ENCODE measurements at places on chromosomes 12 and 14.

- DNase-seq, result no peak
These were observed 5.0 kb upstream of the LGALS3 start for GRCh38 chr14:55123852-55124639.

- DNase-seq, result no peak
These were observed 11.7 kb downstream of the SP1 start for GRCh38 chr12:53391724-53392123.

DNA sequence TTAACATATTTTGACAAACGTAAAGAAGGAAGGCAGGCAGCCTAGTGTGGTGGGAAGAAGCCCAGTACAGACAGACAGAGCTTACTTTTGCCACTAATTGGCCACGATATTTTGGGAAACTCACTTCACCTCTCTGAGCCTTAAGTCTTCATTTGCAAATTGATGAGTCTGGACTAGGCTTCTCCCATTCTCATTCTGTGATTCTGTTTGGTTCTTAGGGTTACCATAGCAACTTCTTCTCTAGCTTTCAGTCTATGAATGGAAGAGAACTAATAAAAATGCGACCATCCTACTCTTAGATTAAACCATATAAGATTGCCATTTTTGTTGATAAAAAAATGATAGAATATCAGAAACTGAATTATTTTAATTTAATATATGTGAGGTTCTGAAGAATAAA is 210.5 kb downstream of the SNAPC1 start:
- DNase-seq, result no peak

GRCh38 chr14:90513161-90514014 is 116.6 kb downstream of the CALM1 start:
- DNase-seq, result peak; percentile 95

- DNase-seq, result no peak
These were observed 6.0 kb downstream of the KRT75 start for GRCh38 chr12:52428121-52428520.

DNA sequence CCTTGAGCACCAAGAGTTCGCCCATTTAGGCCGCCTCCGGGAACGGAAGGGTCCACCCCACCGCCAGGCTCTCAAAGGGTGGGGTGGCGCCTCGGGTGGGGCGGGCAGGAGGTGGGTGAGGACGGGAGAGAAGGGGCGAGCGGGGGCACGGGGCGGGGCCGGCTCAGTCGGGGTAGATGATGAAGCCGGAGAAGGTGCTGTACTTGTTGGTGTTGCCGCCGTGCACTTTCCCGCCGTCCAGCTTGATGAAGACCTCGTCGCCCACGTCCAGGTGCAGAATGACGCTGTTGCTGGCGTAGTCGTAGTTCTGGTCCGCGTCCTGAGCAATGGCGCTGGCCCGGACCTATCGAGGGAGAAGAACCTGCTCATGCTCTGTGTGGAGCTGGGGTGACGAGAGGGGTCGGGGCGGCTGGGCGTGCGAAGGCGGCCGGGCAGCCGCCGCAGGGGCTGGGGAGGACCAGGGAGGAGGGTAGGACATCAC is 4.1 kb downstream of the C1QL4 start:
- no peak for DNase-seq

DNA sequence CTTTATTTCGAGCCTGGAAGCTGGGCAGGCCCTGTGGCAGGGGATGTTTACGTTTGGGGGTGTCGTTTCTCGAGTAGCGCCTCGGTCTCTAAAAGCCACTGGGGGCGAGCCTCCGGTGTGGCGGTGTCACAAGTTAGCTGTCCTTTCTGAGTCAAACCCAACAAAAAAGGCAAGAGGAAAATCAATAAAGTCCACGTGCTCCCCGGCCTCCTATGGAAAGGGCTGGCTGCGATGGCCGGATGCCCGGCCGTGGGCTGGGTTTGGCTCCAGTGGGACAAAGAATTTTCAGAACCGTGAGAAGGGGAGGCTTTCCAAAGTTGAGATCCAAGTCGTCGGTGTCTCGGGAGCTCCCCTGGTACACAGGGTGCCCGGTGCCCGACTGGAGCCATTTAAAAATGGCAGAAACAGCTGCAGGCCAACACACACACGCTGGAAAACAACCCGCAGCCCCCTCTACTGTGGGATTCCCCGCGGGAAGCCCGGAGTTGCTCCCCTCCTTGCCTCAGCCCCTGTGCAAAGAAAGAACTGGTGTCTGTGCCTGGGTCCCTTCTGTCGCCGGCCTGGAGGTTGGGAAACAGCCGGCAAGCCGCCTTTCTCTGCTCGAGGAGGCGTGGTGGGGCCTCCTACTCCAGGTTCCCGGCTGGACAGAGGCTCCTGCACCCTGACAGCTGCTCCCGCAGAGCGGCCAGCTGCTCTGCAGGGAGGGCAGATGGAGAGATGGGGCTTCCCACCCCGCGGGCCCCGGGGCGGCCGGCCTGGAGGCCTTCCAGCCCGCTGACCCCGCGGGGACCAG is 1.9 kb downstream of the BCL7A start:
- DNase-seq, result no peak

GRCh38 chr12:109707470-109707821 is 6.2 kb upstream of the FAM222A start:
- DNase-seq, result no peak

GRCh38 chr12:1635301-1636095 is 6.5 kb downstream of the WNT5B start:
- no peak for DNase-seq

GRCh38 chr14:37843954-37844607 is 248.7 kb downstream of the TTC6 start:
- DNase-seq, result no peak

- DNase-seq, result no peak
These were observed at the start of gene LPAR5 for GRCh38 chr12:6635856-6636531. Gene LPAR5, minus strand, starts transcription at chr12:6635959. Its CDS starts 14,711 bp downstream, at chr12:6621248.

GRCh38 chr12:25972783-25973182 is 14.3 kb downstream of the RASSF8 start:
- DNase-seq, result no peak

- no peak for DNase-seq
These were observed 110.9 kb downstream of the KSR2 start for GRCh38 chr12:117857632-117858612.

GRCh38 chr12:113808095-113808951 is 157.8 kb downstream of the RBM19 start:
- no peak for DNase-seq

DNA sequence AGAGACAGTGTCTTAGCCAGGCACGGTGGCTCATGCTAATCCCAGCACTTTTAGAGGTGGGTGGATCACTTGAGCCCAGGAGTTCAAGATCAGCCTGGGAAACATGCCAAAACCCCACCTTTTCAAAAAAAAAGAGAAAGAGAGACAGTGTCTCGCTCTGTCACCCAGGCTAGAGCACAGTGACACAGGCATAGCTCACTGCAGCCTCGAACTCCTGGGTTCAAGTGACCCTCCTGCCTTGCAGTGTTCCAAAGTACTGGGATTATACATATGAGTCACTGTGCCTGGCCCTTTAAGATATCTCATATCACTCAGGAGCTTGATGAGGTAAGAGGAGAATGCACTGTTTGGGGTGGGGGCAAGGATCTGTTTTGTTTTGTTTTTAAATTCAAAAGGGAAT is 48.1 kb upstream of the LTBP2 start:
- no peak for DNase-seq

GRCh38 chr14:21074398-21075272 is 4.5 kb downstream of the ARHGEF40 start:
- DNase-seq, result no peak

DNA sequence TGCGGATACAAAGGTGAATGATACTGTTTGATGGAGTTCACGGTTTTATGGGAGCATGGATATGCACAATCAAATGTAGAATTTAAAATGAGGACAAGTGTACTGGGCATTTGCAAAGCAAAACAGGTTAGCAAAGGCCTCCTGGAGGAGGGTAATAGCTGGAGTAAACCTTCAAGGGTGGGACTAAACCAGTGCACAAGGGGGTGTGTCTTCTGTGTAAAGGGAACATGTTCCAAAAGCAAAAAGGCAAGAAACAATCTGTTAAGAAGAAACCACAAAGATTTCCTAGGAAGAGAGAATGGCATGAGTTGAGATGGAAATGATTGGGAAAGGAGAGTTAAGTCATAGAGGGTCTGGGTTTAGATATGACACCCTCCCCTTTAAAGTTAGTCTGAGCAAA is 109.2 kb upstream of the SLCO1C1 start:
- no peak for DNase-seq

DNA sequence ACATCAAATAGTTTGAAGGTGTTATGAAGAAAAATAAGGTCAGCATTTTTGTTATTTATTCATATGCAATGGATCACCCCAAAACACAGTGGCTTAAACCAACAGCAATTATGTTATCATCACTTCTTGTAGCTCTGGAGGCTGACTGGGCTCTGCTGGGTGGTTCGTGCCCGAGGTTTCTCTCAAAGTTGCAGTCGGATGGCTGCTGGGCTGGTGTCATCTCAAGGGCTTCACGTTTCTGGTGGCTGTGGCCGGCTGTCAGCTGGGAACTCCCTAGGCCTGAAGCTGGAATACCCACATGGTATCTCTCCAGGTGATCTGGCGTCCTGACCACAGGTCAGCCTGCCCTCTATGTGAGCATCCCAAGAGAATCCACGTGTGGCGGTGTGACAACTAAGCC is 12.0 kb downstream of the DIO3 start:
- DNase-seq, result no peak

DNA sequence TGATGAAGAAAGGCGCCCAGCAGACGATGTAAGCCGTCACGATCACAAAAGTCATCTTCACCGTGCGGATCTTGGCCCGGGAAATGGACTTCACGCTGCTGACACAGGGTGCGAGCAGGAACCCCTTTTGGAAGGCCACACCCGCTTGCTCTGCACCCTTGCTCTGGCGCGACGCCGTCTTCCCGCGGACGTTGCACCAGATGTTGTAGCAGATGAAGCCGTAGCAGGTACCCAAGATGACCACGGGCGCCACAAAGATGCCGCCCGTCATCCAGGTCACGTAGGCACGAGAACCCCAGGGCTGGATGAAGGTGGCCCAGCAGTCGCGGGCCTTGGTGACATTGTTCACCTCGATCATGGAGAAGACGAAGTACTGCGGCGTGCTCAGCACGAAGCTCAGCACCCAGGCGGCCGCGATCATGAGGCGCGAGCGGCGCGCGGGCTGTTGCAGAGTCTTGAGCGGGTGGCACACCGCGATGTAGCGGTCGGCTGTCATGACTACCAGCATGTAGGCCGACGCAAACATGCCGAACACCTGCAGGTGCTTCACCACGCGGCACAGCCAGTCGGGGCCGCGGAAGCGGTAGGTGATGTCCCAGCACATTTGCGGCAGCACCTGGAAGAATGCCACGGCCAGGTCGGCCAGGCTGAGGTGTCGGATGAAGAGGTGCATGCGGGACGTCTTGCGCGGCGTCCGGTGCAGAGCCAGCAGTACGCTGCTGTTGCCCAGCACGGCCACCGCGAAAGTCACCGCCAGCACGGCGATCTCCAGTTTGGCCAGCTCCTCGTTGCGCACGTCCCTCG is 890 bp downstream of the AVPR1A start:
- peak; percentile 28 for DNase-seq

GRCh38 chr14:76329154-76329928 is 46.6 kb upstream of the ESRRB start:
- DNase-seq, result peak; percentile 20

DNA sequence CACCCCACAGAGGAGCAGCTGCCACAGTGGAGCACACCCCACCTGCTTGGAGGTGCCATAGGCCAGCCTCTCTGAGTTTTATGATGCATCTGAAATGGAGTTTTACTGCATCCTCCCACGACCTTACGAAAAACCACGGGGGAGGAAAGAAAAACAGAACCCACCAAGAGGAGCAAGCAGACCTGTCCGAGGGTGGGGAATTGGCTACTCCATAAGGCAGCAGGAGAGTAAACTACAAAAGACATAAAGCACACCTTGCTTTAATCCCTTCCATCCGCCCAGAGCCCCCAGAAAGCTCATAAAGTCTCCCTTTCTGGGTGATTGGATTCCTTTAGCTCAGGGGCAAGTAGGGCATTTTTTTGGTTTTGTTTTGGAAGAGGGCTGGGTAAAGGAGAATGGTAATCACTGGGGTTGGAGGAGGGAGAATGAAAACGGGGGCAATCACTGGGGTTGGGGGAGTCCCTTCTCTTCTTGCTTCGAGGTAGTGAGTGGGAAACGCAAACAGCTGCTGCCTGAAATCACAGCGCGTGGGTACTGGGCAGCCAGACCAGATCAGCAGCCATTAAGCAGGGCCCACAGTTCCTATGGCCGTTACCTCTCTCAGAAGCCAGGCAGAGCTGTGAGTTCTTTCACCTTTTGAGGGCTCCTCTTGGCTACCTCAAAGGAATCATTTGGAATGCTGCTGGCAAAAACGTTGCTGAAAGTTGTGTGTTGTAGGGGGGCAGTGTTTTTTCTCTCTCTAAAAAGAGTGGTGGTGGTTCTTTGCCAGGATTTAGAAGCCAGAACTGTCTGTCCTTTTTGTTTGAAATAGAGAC is 433.6 kb downstream of the ZFP36L1 start:
- DNase-seq, result no peak

DNA sequence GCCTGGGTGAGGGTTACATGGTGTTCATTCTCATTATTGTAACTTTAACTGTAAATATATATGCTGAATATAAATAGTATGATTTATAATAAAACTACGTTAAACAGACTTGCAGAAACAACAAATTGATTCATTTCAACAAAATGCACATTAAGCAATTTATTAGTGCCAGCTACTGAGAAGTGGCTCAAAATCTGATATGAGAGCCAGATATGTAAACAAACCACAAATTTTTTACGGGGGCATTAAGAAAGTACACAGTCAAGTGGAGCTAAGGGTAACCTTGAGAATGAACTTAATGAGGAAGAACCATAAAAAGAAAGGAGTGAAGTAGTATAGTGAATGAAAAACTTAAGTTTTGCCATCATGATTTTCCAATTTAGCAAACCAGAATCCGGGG is 40.3 kb downstream of the CEP128 start:
- DNase-seq, result no peak

GRCh38 chr14:34365309-34365915 is 96.6 kb downstream of the SPTSSA start:
- no peak for DNase-seq

DNA sequence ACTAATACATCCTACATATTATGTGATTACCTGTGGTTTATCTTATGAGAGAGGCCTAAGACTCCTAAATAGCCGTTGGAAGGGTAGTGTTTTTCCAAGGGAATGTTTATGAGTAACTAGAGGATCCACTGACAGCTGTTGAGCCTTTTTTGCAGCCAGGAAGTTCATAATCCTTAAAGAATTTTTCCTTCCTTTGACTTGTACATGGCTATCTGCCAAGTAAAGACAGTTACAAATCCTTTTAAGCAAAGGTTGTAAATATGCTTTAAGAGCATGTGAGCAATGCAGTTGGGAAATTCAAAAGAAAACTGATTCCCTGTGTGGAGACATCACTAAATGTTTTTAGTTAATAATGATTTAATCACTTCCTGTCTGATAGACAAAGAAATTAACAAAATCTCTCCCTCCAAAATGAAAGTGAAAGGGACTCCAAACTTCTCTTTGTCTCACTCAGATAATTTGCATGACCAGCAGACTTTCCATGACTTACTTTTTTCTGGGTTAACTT is 333.8 kb downstream of the PDZRN4 start:
- no peak for DNase-seq

GRCh38 chr14:68208626-68209317 is 389.2 kb downstream of the RAD51B start:
- DNase-seq, result no peak

All from NCI-H1417 treated with DMSO at 0.1 percent for 48 hours (cell line).